ENCODE measurements at places on chromosomes 2 and 18. TPM values are rescaled to one million over a fixed set of nuclear protein-coding genes. Genes with fewer than 3 reads are reported as not detected.

The NUP35 gene
- total RNA-seq, result 30.1 TPM

The IHH gene
- total RNA-seq, result 0.53 TPM

The KCNJ13 gene
- not detected for total RNA-seq

The ACTG2 gene
- total RNA-seq, result 0.23 TPM

The SIX3 gene
- total RNA-seq, result 1.9 TPM

The TMEFF2 gene
- 0.34 TPM for total RNA-seq

The PID1 gene
- total RNA-seq, result 4.0 TPM

Measured in A549 treated with Mapracorat at 1 μM for 4 hours (cell line).